ENCODE measurements at places on chromosomes 3 and 15.
A peak's percentile ranks its signal among the peaks of the same experiment; 100 is the strongest.

DNA sequence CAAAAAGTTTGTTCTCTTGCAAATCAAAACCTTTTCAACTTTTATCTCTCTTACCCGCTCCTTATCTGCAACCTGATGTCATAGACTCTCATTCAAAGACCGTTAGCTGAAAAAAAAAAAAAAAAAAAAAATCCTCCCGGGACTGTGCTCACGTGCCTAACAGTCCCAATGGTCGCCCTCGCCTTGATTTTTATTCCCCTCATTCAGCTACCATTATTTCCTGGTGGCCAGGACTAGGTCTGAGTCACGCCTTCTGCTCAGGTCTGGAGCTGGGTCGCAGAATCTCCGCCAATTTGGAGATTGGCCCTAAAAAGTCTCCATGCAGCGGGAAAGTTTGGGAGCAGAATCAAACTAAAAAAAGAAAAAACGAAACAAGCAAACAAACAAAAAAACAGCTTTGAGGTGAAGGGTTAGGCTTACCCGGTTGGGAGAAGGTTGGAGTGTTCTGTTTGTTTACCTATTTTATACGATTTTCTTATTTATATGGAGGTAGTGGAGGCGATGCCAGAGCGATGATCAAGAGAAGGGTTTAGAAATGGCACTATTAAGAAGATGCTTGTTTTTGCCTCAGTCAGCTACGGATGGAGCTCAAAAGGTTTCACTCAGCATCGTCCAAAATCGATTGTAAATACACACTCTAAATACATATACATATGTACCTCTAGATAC is 51.1 kb downstream of the ZIC4 start:
- no peak for DNase-seq

DNA sequence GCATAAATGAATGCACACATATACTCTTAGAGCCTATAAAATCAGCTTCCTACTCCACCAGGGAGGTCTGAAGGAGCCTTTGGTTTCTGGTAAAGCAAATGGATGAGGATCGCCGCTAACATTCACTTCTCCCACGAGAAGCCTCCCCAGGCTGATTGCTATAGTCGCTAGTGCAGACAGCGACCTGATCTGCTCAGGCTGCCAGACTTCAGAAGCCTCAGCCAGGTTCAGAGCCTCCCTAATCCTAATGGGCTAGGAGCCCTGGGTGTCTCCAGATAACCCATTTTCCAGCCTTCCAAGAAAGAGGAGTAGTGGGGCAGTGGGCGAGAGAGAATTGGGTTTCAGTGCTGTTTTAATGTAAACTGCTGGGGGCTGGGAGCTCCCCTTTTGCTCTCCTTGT is 35.4 kb downstream of the TPM1 start:
- DNase-seq = no peak

- DNase-seq = no peak
Observed at GRCh38 chr3:182713743-182714517, 79.4 kb upstream of the ATP11B start.

DNA sequence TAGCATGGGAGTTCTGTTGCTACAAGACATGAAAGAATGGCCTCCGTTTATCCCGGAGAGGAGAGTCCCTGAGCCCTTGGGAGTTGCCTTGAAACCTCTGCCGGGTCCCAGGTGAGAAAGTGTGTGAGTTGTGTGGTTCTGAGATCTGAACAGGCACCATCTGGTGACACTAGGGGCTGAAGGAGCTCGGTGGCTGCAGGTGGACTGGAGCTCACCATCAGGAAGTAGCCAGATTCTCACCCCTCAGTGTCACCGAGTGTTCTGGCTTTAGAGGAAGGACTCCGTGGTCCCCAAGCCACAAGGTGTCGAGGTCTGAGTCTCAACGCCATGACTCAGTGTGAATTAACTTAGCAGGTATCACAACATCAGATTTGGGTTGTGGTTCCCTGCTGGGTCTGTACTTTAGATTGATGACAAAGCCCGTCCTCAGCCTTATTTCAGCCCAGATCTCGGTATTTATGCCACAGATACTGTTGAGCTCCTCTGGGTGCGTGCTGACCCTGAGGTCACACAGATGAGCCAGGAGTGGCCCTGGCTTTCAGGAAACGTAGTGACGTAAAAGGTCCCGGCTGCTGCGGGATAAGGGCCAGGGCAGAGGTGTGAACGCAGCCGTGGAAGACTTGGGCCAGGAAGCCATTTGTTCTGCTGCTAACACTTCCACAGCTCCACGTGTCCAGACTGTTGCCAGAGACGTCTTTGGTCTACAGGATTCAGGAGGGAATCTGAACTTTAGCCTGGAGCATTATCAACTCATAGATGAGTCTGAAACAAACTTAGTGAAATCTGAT is 54.4 kb downstream of the PGPEP1L start:
- DNase-seq = no peak

- peak; percentile 46 for DNase-seq
Observed at GRCh38 chr3:53846134-53846850, at the start of the genes CHDH and IL17RB. CHDH (minus strand) TSS chr3:53846419; CDS start chr3:53824008, 22,411 bp downstream. IL17RB (plus strand) TSS chr3:53846568; CDS start chr3:53846589, 21 bp downstream.

- no peak for DNase-seq
Observed at GRCh38 chr3:127456471-127457093, 134.0 kb downstream of the TPRA1 start.

GRCh38 chr15:32656091-32656490 is 14.6 kb downstream of the SCG5 start:
- no peak for DNase-seq

GRCh38 chr15:58369261-58369701 is 62.5 kb upstream of the LIPC start:
- DNase-seq = no peak

DNA sequence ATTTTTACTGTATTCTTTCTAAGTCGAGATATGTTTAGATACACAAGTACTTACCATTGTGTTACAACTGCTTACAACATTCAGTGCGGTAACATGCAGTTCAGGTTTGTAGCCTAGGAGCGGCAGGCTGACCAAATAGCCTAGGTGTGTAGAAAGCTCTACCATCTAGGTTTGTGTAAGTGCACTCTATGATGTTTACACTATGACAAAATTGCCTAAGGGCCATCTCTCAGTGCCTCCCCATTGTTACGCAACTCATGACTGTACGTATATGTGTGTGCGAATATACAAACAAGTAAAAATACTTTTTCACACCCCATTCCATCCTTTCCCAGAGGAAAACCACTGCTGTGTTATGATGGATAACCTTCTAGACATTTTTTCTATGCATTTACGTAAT is 44.3 kb downstream of the PXYLP1 start:
- DNase-seq = no peak

GRCh38 chr3:27507111-27507510 is 22.9 kb upstream of the SLC4A7 start:
- DNase-seq = no peak

DNA sequence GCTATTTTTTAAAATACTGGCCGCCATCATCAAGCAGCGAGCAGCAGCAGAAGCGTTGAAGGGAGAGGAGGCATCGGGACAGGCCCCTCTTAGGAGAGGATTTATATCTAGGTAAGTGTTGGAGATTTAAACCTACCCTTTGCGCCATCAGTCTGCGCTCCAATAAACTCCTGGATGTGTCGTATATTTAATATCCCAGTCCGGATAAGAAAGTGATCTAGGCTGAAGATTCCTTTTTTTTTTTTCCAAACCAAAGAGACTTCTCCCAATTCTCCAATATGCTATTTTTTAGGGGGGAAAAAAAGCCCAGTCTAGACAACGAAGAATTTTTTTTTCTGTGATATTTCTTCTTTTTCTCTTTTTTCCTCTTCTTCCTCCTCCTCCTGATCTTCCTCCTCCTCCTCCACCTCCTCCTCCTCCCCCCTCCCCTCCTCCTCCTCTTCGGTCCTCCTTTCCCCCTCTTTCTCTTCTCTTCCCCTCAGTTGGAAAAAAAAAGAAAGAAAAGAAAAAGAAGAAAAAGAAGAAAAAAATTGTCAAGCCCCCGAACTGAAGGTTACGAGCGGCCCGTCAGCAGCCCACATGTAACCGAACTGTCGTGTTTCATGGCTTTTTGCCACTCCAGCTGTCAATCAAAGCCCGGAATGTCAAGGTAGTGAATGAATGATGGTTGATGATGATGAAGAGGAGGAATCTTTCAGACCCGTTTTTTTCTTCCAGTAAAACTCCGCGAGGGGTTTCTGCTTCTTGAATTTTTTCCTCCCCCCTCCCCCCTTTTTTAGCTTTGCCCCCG is 835 bp downstream of the MEIS2 start:
- DNase-seq = no peak

GRCh38 chr3:151278230-151278629 is at the start of gene P2RY14:
P2RY14 (minus strand) TSS chr3:151278542; CDS start chr3:151214316, 64,226 bp downstream.
- DNase-seq = no peak

GRCh38 chr3:169529013-169529412 is 134.5 kb downstream of the MECOM start:
- DNase-seq = no peak

- no peak for DNase-seq
Observed at GRCh38 chr3:71514621-71515020, 68.9 kb downstream of the FOXP1 start.

DNA sequence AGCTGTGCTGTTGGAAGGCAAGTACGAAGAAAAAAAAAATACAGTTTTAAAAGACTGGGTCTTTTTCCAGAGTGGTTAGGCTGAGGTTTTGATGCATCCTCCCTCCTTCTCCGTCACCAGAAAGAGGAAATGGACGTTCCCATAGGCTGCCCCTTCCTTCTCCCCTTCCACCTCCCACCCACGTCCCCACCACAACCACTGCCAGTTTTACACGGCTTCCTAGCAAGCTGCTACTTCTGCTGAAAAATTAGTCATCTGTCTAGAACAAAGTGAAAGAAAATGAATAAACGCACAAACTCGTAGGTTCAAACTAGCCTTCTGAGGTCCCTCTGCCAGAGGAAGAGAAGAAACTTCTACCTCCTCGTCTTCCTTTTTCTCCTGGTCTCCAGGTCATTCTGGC is 71.6 kb upstream of the RPL35A start:
- no peak for DNase-seq

DNA sequence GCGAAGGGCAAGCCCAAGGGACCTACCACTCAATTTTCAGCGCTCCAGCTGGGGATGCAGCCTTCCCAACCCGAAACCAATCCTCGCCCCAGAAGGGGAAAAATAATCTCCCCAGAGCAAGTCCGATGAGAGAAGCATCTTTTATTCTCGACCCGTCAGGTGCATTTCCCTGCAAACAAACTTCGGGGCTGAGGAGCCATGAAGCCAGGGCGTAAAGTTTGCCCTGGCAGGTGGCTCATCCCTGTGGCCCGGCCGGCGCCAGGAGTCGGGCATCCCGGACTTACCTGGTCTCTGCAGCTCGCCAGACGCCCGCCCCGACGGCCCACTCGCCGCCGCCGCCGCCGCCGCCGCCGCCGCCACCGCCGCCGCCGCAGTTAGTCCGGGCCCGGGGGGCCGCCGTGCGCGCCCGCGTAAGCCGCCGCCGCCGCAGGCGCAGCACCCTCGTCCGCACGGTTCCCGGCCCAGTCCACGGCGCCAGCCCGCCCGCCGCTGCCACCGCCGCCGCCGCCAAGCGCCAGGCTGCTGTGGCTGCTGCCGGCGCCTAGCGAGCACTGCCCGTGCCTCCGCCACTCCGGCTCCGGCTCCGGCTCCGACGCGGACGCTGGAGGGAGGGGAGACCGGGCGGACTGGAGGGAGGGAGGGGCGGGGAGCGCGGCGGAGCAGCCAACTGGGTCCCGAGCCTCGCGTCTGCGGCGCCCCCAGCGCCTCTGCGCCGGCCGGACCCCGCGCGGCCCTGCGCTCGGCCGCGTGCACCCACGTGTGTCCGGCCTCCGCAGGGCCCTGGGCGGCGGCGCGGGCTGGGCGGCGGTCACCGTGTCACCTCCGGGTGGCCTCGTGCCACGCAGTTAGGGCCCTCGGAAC is at the start of gene CNTN3:
Gene CNTN3, minus strand, starts transcription at position 553 of the 861 bp plus-strand sequence. CDS start 93,547 bp downstream, outside the sequence.
- no peak for DNase-seq

DNA sequence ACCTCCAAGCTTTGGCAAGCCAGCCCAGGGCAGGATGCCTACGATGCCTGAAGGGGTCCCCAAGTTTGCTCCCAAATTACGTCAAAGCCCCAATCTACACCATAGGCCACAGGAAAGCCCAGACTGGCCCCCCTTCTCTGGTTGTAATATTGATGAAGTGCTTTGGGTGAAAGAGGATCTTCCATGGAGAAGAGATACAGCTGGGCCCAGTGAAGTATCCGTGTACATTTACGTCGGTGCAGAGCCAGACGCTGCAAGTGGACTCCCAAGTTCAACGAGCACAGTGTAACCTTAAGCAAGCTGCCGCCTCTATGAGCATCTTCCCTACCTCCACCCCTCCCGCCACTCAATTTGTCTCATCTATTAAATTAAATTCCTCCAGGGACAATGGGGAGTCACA is 100.1 kb upstream of the TPM1 start:
- DNase-seq = no peak

- DNase-seq = no peak
Observed at GRCh38 chr15:92232317-92232716, 161.4 kb upstream of the ST8SIA2 start.

DNA sequence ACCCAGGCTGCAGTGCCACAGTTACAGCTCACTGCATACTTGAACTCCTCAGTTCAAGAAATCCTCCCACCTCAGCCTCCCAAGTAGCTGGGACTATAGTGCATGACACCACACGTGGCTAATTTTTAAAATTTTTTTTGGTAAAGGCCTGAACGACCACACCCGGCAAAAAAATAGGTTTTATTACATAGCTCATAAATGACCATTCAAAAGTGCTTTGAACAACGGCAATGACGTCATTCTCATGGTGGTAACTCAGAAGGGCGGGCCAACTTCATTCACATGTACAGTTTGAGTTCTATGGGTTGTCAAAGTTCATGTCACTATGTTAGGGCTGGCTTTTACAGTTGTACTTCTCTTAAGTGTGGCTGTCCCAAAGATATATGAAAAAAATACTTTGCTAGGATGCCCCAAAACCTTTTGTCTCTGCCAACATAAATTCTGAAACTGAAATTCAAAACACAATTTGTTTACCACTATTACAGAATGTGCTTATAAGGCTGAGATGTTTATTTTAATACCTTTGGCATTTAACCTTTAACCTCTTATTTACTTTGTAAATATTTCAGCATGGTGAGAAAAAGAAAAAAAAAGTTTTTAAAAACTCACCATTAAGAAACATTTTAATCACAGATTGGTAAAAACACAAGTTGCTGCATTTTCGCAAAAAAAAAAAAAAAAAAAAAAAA is 6.2 kb downstream of the MYO1E start:
- no peak for DNase-seq

DNA sequence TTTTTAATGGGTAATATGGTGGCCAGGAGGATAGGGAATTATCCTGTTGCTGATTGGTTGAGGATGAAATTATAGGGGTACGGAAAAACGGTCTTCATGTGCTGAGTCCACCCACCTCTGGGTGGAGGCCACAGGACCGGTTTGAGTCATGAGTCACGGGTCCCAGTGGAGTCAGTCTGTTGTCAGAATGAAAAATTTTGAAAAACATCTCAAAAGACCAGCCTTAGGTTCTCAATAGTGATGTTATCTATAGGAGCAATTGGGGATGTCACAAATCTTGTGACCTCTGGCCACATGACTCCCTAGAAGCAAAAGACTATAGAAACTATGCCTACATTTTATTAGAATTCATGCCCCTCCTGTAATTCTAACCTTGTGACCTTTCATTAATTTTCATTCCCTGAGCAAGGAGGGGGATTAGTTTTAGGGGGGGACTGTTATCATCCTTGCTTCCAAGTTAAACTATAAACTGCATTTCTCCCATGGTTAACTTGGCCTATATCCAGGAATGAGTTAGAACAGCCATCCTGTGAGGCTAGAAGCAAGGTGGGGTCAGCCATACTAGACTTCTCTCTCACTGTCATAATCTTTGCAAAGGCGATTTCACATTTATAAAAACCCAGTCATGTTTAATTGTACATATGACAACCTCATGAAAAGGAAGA is 101.2 kb downstream of the TCF12 start:
- no peak for DNase-seq

- DNase-seq = no peak
Observed at GRCh38 chr15:77527831-77528231, 104.9 kb downstream of the LINGO1 start.
